ENCODE measurements at places on chromosomes 7 and 10.

DNA sequence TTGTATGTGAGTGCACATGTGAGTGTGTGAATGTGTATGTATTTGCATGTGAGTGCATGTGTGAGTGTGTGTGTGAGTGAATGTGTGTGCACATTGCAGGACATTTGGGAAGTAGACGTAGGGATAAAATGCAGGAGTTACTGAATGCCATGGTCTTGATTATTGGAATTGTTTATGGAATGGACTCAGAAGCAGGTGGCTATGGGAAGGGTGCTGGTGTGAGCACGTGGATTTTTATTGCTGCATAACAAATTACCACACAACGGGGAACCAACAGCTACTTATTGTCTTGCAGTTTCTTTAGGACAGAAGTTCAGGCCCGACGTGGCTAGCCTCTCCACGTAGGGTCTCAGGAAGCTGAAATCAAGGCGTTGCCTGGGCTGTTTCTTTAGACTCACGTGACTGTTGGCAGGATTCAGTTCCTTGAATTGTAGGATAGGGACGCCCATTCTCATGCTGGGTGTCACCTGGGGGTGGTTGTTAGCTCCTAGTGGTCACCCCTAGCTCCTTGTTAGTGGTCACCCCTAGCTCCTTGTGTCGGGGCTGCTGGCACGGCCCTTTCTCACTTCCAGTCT is 48.3 kb upstream of the ZNF32 start:
- no peak for DNase-seq

DNA sequence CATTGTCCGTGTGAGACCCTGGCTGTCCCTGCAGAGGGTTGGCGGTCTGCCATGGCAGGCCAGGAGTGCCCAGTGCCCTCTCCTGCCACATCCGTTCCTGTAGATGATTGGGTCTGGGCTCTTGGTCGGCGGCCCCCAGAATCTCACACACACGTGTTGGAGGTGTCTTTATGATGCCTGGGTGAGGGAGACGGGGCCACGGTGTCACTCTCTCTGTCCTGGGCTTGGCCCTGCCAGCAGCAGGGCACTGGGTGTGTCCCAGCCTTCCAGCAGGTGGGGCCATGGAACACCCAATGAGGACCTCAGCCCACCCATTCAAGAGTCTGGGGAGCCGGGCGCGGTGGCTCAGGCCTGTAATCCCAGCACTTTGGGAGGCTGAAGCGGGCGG is 30.2 kb downstream of the UNC5B start:
- DNase-seq: no peak

DNA sequence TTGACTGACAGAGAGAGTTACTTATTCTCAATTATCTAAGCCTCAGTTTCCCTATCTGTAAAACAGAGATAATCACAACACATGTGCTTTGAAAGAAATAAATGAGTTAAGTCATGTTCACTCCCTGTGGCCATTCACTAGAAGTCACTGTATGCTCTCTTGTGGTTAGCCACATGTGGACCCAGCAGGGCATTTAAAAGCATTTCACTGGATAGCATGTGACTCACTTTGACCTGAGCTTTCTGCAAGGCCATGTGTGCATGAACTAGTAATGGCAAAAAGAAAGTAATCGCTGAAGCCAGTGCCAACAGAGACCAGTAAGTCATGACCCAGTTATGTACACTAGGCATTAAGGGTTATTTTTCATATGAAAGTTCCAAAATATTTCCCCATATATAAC is 557.0 kb upstream of the IGFBP3 start:
- no peak for DNase-seq

DNA sequence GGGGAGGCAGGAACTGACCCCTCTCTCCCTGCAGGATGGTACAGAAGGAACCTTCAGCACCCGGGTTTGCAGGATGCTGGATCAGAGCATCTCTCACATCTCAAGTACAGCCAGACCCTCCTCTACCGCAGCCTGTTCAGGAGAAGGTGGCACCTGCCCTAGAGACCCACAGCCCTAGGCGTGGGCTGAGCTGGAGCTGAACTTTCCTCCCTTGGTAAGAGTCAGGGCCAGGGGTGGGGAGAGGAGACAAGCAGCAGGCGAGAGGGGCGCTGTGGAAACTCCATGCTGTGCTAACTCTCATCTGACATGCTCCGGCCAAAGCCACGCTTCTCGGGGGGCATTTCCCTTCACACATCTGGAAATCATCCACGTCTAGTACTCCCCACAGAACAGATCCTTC is 154.4 kb downstream of the DIP2C start:
- DNase-seq: no peak

DNA sequence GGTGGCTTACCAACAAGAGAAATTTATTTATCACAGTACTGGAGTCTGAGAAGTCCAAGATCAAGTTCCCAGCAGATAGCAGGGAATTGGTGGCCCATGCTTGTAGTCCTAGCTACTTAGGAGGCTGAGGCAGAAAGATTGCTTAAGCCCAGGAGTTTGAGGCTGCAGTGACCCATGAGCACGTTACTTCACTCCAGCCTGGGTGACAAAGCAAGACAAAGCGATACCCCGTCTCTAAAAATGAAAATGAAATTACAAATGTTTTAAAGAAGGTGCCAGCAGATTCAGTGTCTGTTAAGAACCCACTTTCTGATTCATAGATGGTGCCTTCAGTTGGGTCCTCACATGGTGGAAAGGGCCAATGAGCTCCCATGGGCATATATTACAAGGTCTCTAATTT is 20.6 kb upstream of the ARHGAP12 start:
- no peak for DNase-seq

GRCh38 chr7:31100445-31100844 is 48.3 kb downstream of the ADCYAP1R1 start:
- DNase-seq: no peak
